ENCODE measurements at places on chromosomes 11 and 22.

GRCh38 chr22:31870890-31871289 lies 73.4 kb upstream of the YWHAH start:
- no peaks in the 10 kb centered on the region for H3K4me1 ChIP-seq
- H3K36me3 ChIP-seq: peaks cover 8% of the 10 kb centered on the region
- H3K4me3 ChIP-seq: no peak overlapping the region

- H3K27ac ChIP-seq: peak overlapping the region; percentile 87
- H3K4me3 ChIP-seq: no peak overlapping the region
- H3K4me1 ChIP-seq: peaks cover 17% of the 10 kb centered on the region
- peaks cover 15% of the 10 kb centered on the region for H3K36me3 ChIP-seq
- H3K27me3 ChIP-seq: no peaks in the 10 kb centered on the region
Measured at GRCh38 chr11:95222817-95223216, 8.2 kb downstream of the SESN3 start.

DNA sequence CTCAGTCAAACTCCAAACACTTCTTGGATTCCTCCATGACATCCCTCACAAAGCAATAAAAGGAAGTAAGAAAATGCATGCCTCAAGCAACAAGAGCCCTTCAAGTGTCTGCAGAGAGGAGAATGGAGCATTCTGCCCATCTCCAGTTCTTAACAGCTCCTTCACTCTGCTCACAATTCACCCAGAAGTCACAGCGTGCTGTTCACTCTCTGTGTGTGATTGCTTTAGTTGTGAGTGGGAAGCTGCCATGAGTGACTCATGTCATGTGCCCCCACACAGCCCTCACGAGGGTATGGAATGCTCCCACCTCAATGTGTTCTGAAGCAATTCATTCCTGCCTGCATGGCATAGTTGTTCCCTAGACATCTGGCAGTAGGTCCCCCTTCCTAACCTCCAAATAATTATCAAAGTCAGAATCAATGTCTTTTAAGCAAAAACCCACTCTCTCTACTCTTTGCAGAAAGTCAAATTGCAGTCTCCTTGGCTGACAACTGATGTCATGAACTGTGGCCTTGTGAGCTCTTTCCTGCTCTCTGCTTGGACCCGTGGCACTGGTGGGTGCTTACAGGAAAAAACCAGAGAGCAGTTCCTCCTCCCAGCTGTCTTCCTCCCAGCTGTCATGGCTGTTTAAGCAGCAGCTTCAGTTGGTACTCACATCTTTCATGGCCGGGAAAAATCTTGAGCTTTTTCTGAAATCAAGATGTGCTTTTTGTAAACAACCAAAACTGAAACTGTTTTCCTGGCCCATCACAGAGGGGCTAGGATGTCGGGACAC lies 112.1 kb upstream of the SPON1 start:
- H3K36me3 ChIP-seq: no peaks in the 10 kb centered on the region
- no peaks in the 10 kb centered on the region for H3K4me1 ChIP-seq
- no peak overlapping the region for H3K27ac ChIP-seq

GRCh38 chr11:9875399-9875798 lies 211.5 kb downstream of the SWAP70 start:
- no peak for DNase-seq
- H3K27ac ChIP-seq: no peak overlapping the region
- no peak overlapping the region for H3K4me3 ChIP-seq
- peaks cover 16% of the 10 kb centered on the region for H3K4me1 ChIP-seq

DNA sequence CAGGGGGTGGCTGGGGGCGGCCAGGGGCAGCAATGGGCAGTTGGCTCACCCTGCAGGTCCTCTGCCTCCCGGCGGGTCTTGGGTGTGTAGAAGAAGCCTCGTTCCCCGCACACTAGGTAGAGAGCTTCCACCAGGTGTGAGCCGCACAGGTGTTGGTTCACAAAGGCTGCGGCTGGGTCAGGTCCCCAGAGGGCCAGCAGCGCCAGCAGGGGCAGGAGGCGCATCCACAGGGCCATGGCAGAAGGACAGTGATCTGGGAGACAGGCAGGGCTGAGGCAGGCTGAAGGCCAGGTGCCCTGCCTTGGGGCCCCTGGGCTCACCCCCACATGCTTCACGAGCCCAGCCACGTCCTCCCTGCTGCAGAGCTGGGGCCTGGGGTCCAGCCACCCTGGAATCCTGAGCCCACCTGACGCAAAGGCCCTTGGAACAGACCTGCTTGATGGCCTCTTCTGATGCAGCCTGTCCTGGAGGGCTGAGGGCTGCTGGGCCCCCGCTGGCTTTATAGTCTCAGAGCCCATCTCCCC lies at the start of gene INS:
Gene INS (minus strand): TSS at position 474 of the 524 bp plus-strand sequence. CDS start 238 bp downstream, at position 236.
- H3K27ac ChIP-seq: no peak within 1 kb of the TSS
- H3K27me3 ChIP-seq: peaks cover 4% of the 10 kb centered on the region
- H3K4me1 ChIP-seq: no peaks in the 10 kb centered on the region
- no peak for DNase-seq
- no peaks in the 10 kb centered on the region for H3K36me3 ChIP-seq

Measured in progenitor cell of endocrine pancreas (in vitro differentiated cells).